ENCODE measurements at places on chromosomes 11 and 22. TPM values are rescaled to one million over a fixed set of nuclear protein-coding genes. Genes with fewer than 3 reads are reported as not detected.

The RTN4RL2 gene
- 1.1 TPM for total RNA-seq

DNA sequence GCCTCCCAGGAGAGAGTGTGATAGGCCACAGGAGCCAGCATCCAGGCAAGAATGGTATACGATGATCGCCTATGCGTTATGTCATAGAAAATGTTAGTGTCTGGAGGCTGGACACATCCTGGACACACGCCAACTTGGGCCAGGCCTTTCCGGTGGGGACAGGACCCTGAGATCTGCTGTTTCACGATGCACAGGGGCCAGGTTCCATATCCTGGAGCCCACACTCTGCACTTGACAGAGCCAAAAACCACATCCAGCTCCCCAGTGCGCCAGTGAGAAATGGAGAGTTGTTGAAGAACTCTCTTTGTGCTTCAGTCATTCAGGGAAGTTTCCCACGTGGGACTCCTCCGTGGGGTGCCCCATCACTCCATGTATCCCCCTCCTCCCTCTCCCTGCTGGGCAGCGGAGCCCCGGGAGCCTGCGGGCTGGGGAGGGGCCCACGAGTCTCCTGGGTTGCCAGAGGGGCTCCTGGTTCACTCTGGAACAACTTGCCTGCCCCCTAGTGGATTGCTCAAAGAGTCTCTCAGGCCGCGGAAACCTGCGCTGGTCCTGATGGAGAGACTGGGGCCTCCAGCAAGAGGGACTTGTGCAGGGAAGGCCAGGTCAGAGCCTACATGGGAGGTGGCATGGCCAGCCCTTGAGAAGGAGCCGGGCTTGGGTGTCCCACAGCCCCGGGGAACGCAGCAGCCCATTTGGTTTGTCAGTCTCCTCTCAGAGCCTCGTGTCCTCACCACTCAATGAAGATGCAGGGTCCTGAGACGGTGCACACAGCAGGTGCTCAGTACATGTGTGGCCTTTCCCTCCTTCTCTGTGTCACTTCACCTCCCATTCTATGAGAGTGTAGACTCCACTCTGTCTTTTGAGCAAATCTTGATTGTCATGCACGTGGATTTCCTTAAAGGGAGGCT lies 10.2 kb upstream of the LRRC32 start:
- DNase-seq = peak; percentile 88

DNA sequence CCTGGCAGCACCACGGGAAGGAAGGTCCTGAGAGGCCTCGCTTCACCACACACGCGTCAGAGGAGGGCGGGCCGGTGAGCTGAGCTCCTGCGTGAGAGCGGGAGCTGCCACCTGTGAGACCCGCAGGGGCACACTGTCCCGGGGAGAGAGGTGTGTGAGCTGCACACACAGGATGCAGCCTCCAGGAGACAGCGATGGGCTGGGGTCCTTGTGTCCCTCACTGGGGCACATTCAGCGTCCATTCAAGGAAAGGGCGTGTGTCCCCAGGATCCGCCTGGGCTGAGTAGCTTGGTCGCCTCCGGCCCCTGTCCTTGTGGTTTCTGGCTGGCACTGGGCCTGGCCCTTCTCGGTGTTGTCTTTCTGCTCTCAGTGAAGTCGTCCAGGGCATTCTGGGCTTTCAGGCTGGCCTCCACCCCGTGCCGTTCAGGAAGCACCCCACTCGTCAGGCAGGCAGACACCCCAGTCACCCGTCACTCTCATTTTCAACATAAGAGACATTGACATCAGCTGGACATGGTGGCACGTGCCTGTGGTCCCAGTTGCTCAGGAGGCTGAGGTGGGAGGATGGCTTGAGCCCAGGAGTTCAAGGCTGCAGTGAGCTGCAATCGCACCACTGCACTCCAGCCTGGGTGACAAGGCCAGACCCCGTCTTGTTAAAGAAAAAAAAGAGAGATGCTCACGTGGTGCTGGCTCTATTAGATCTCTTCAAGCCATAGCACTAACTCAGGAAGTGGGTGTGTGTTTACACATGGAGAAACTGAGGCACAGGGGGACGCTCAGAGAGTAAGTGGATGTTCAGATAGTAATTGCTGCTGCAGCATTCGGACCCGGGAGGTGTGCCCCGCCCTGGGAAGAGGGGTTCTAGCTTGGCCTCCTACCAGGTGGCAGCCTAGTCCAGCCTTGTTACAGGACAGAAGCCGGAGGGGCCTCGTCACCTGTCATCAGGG lies 1081.6 kb downstream of the BRD1 start:
- DNase-seq = peak; percentile 66

The E2F8 gene
- 0.63 TPM for total RNA-seq

- no peak for DNase-seq
Observed at GRCh38 chr11:79033833-79034232, 407.0 kb downstream of the TENM4 start.

DNA sequence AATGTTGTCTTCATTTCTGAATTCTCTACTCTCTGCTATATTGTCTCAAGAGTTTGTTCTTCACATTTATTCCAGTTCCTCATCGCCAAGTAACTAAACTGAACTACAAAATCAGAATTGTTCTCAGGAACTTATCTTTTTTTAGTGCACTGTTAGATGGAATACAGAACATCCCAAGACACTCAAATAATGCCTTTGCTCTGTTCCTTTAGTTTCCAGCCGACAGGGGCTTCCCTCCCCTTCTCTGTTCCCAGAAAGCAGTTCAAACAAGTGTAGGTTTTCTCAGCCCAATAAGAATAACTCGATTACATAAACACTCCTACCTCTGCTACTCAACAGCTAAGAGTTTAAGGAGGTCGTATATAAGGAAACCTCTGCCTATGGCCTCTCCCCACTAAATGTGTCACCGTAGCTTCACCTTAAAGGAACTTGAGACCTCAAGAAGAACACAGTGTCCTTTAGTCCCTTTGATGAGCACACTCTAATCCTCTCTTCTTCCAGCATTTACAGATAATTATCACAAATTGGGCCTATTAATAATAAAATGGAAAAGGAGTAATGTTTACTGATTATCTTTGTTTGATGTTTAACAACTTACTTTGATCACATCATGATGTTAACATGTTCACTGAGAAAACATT lies 6.9 kb downstream of the POU2AF3 start:
- no peak for DNase-seq

The HOATZ gene
- not detected for total RNA-seq

- no peak for DNase-seq
Observed at GRCh38 chr22:47230251-47230650, 467.8 kb downstream of the TBC1D22A start.

The NPAT gene
- 12.9 TPM for total RNA-seq

The CHRNA10 gene
- 1.0 TPM for total RNA-seq

DNA sequence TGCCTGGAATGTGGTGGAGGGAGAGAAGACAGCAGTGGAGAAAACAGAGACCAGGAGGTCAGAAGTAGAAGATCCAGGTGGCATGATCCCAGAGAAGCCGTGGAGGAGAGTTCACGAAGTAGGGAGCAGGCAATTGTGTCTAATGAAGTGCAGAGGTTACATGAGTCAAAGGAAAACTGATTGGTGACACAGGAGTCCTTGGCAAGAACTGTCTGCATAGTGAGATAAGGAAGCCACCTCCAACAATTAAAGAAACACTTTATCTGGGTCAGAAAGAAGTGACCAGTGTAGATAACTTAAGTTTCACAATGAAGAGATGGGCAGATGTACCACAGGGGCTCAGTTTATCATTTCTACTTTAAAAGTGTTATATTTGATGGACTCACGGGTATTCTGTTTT lies 57.0 kb upstream of the PTH start:
- DNase-seq = no peak

GRCh38 chr11:113465786-113466185 lies 9.4 kb downstream of the DRD2 start:
- DNase-seq = no peak

All from aorta (tissue), 5 donors.